Gastrocnemius medialis (tissue), 4 donors: ENCODE measurements at places on chromosomes 11 and 22. TPM values are rescaled to one million over a fixed set of nuclear protein-coding genes. Genes with fewer than 3 reads are reported as not detected.

GRCh38 chr11:75214411-75214821 is 26.2 kb upstream of the TPBGL start:
- no peaks in the 10 kb centered on the region for H3K27me3 ChIP-seq
- H3K4me1 ChIP-seq = no peaks in the 10 kb centered on the region
- H3K27ac ChIP-seq = no peak overlapping the region
- H3K4me3 ChIP-seq = no peak overlapping the region
- no peak for DNase-seq
- H3K36me3 ChIP-seq = no peaks in the 10 kb centered on the region

DNA sequence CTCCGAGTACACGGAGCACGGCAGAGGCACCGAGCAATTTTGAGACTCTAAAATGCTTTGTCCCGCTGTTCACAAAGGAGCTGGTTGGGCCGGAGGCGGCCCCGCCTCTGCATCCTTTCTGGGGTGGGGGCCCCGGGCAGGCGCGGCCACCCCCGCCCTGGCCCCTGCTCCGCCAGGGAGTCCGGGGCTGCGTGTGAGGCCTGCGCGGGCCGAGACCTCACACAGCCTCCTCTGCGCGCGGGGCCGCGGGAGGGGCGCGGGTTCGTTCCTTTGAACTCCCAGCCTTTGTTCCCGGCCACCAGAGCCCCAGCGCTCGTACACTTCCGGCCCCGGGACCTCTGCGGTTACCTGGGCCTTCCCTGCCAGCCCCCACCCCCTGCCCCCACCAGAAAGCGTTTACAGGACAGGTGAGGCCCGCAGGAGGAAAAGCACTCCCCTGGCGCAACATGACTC is 1.6 kb downstream of the FGF19 start:
- H3K4me3 ChIP-seq = no peak overlapping the region
- H3K27ac ChIP-seq = no peak overlapping the region

DNA sequence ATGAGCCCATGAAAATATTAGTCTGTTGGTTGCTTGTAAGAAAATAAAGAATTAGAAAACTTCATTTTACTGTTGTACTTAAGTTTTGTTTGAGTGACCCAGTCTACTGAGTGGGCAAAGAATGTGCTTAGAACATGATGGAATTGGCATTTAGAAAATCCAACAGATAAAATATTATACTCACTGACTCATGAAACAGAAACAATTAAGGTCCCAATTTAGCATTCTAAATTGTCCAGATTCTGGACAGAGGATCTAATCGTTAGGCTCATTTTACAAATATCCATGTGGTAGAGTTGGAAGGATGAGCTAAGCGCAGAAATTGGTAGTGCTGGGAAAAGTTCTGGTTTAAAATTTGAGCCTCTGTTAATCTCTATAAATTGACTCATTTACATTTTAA is 45.4 kb downstream of the METTL15 start:
- H3K27me3 ChIP-seq = no peaks in the 10 kb centered on the region
- DNase-seq = no peak
- H3K4me1 ChIP-seq = no peaks in the 10 kb centered on the region
- no peak overlapping the region for H3K4me3 ChIP-seq

GRCh38 chr22:37045958-37046357 is 5.6 kb upstream of the KCTD17 start:
- no peaks in the 10 kb centered on the region for H3K27me3 ChIP-seq
- no peaks in the 10 kb centered on the region for H3K4me1 ChIP-seq
- no peak for DNase-seq
- no peaks in the 10 kb centered on the region for H3K36me3 ChIP-seq

DNA sequence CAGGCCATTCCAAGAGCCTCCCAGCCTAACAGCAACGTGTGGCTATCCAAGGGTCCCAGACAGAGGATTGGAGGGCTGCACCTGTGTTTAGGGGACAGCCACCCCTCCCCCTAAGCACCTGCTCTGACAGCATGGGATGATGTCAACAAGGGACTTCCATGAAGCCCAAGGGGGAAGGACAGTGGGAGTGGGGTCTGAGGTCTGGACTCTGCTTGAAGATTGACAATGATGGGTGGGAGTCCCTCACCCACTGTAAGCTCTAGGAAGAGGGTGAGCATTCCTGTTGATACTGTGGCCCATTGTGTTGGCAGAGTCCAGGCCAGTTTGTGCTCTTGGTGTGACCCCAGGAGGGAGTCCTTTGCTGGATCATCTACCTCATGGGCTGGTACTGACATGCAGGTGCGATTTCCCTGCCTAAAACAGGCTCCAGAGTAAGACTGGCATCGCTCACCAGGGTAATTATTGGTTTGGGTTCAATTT is 46.9 kb upstream of the TUB start:
- no peak overlapping the region for H3K27ac ChIP-seq
- no peaks in the 10 kb centered on the region for H3K27me3 ChIP-seq
- no peak for DNase-seq
- no peaks in the 10 kb centered on the region for H3K4me1 ChIP-seq
- no peak overlapping the region for H3K4me3 ChIP-seq

DNA sequence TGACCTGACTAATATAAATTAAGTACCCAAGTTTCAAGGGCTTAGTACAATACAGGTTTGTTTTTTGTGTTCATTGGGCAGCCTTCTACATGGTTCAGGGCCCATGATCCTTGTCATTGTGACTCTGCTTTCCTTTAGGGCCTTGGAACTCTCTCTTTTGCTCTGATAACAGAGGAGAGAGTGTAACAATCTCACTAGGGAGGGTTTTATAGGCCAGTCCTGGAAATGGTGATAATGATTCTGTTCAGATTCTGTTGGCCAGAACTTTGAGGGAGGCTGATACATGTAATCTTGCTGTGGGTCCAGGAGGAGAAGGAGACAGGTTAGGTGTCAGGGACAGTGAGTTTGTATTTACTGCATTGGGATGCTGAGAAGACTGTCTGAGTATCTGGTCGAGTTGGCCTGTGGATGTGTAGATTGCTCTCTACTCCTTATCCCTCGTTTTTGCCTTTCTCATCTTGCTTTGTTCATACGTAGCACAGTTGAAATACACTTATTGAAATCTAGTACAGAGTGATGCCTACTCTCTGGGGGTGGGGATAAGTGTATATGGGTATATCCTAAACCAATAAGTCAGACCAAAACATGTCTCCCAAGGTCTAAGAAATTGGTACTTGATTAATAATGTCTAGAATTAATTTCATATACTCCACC is 37.5 kb upstream of the HEPHL1 start:
- no peaks in the 10 kb centered on the region for H3K27me3 ChIP-seq
- H3K27ac ChIP-seq = no peak overlapping the region
- H3K4me1 ChIP-seq = no peaks in the 10 kb centered on the region
- no peak for DNase-seq
- H3K4me3 ChIP-seq = no peak overlapping the region
- H3K36me3 ChIP-seq = no peaks in the 10 kb centered on the region

- H3K27me3 ChIP-seq = peaks cover 3% of the 10 kb centered on the region
- no peak for DNase-seq
- no peak overlapping the region for H3K4me3 ChIP-seq
These were observed 814.8 kb downstream of the BRD1 start for GRCh38 chr22:49012712-49013395.

- H3K4me1 ChIP-seq = no peaks in the 10 kb centered on the region
- no peak overlapping the region for H3K4me3 ChIP-seq
- no peak for DNase-seq
- no peaks in the 10 kb centered on the region for H3K27me3 ChIP-seq
These were observed 533 bp downstream of the ELF5 start for GRCh38 chr11:34512840-34513681.

DNA sequence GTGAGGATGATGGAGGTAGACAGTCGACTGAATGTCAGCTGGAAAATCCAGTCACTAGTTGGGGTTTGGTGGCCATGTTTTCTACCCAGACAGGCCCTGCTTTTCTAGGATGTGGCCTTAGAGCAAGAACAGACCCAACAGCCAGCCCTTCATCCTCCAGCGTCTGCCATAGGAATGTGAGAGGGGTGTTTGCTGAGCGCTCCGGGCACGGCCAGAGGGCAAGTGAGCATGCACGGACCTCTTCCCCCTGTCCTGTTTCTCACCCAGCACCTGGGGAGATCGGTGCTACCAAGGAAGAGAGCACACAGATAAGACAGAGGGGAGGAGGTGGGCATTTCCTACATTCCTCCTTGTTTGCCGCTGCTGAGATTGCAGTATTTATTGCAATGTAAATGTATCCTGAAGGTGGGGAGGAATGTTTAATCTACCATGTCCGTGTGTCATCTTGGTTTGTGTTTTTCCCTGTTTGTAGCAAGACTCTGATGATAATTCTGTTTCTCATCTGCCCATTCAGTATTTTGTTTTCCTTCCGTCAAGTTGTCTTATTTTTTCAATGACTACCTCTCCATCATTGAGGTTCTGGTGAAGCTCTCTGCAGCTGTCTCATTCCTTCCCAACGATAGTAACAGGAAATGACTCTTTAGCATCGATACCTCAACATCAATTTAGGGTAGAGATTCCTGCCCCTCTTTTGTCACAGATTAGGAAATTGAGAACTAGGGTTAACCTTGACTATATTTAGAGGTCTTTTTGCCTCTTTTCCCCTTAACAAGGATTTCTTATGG is 4.9 kb upstream of the ATF4 start:
- no peaks in the 10 kb centered on the region for H3K27me3 ChIP-seq
- H3K4me1 ChIP-seq = peaks cover 13% of the 10 kb centered on the region
- DNase-seq = no peak
- H3K27ac ChIP-seq = no peak overlapping the region
- H3K4me3 ChIP-seq = no peak overlapping the region

DNA sequence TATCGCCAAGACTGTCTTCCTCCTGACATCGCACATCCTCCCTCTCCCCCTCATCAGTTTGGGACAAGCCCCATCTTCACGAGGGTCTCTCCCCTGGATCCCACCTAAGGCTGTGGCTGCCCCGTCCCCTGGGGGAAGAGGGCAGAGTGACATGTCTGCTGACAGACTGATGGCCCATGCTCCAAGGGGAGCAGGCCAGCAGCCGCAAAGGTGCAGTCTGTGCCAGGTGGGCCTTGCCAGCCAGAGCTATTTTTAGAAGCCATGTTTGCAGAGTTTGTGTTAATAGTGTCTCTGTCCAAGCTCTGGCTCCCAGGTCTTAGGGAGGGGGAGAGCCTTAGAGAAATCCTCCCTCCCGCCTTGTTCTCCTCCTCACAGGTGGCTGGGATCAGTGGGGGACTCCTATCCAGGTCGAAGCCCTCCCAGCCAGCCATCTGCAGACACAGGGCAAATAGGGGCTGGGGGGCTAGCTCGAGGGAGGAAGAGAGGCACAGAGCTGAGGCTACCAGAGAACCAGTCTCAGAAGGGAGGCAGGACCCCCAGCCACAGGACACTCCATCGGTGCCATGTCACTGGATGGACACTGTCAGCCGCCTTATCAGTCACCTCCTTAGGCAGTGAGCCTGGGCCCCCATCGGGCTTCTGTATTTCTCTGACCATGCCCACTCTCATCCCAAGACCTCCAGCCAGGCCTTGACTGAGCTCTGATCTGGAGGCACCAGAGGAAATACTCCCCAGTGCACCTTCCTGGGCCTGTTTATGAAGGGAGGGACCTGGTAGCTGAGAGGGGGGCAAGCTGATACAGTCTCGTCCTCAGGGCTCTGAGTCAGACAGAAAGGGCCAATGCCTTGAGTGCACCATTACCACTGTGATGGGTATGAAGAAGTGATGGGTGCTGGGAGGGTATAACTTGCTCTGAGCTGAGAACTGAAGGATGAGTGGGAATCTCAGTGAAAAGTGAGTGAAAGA is 49.3 kb downstream of the CHRDL2 start:
- peak; percentile 86 for DNase-seq
- no peak overlapping the region for H3K4me3 ChIP-seq
- H3K36me3 ChIP-seq = no peaks in the 10 kb centered on the region
- H3K4me1 ChIP-seq = peaks cover 13% of the 10 kb centered on the region
- H3K27me3 ChIP-seq = no peaks in the 10 kb centered on the region

GRCh38 chr11:44797886-44798606 is 71.3 kb downstream of the TSPAN18 start:
- H3K4me3 ChIP-seq = no peak overlapping the region
- no peak for DNase-seq
- no peak overlapping the region for H3K27ac ChIP-seq

DNA sequence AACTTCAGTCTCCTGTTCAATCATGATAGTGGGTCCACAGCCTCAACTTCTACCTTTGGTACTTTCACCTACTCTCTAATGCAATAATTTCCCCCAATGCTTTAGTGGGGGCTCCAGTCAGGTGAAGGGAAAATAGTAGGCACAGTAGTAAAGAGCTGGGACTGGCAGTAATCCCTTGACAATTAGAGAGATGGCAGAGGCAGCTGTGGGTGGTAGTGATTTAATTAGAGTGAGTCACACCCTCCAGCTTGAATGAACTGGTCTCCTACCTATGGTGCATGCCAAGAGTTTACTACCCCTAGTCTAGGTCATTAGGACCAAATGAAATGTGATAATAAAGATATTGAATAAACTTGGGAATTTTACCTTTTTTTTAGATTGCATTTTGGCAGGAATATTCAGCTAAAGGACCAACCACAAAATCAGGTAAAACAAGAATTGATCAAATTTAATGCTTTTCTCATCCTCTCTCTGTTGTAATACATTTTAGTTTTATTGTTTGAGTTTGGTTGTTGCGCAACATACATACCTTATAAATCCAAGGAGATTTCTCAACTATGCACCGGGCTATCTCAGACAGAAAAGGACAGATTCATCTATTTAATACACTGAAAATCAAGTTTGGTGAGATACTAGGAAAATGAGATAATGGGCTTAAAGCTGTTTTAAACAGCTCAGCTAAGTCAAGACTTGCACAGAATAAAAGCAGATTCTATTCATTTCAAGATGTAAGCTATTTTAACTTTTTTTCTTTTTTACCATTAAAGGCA is 9.0 kb downstream of the PRRG4 start:
- H3K36me3 ChIP-seq = no peaks in the 10 kb centered on the region
- DNase-seq = no peak
- no peaks in the 10 kb centered on the region for H3K4me1 ChIP-seq

DNA sequence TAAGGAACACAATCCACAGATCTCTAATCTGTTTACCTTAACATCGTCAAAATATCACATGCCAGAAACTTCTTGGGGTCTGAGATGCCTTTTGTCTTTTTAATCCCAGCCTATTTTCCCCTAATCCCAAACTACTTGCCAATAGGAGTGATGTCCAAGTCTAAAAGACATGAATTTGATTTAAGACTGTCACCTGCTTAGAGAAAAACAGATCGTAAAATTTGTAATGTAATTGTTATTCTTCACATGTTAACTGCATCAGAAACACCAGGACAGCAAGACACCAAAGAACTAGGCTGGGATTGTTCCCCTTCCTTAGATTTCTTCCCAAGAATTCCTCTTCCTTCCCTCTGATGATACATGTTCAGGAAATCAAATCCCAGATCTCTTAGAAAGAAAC is 198.1 kb upstream of the ARHGAP20 start:
- H3K4me1 ChIP-seq = no peaks in the 10 kb centered on the region
- no peaks in the 10 kb centered on the region for H3K36me3 ChIP-seq
- no peak overlapping the region for H3K4me3 ChIP-seq
- no peak for DNase-seq
- H3K27ac ChIP-seq = no peak overlapping the region

TUB gene
- total RNA-seq = 0.94 TPM

OSBP2 gene
- total RNA-seq = 4.3 TPM

GAL3ST3 gene
- not detected for total RNA-seq

OTOG gene
- not detected for total RNA-seq

SCGB2A2 gene
- not detected for total RNA-seq
